Cortex of kidney (tissue), 1 donor: ENCODE measurements at places on chromosomes 5 and 9.

DNA sequence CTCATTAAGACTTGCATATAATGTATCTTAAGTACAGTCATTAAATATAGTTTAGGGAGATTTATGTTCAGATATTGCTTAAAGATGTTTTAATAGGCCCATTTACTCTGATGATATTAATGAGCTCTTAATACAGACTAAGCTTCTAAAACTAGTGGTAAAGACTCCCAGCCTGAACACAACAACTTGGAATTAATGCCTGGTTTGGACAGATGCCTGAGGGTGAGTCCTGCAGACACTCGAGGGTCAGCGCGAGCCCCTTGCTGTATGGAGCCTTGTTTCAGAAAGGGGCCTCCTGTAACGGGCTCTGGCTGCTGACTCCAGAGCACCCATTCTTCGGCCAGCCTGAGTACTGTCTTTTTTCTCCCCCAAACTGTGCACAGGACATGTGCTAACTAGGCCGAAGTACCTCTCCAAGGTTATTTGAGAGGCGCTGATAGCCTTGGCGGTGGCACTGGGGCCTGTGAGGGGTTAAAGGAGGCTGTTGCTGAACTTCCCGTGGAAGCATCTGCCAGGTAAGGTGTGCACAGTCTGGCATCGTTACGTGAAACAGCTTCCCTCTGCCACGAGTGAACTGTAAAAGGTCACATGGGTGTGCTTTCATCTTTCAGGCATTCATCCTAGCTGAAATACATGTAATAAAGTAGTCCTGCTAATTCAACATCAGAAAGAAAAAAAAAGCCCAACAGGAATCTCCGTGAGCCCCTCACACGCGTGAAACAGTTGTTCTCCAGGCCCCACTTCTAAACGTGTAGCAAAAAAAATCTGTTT lies 113.4 kb downstream of the MVB12B start:
- no peak for DNase-seq

DNA sequence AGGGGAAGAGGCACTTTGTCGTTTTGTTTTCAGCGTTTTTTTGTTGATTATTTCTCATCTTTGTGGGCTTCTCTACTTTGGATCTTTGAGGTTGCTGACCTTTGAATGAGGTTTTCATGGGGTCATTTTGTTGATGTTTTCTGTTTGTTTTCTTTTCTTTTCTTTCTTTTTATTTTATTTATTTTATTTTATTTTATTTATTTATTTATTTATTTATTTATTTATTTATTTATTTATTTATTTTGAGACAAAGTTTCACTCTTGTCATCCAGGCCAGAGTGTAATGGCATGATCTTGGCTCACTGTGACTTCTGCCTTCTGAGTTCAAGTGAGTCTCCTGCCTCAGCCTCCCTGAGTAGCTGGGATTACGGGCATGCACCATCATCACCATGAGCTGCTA lies 946.7 kb downstream of the TLE4 start:
- DNase-seq: no peak

DNA sequence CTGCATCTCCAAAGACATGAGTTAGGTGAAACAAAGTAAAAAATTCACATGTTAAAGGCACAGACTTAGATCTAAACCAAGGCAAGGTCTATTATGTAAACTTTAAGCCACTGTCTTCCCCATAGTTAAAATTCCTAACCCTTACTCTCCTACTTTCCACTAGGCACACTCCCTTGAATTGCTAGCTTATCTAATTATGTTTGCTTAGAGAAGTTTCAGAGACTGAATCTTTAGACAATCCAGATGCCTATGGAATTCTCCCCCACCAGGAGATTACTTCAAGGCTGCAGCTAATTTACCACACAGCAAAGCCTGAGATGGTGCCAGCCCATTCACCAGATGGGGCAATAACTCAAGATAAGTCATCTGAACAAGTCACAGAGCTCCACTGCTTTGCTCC lies 803.1 kb upstream of the COX7C start:
- no peak for DNase-seq

DNA sequence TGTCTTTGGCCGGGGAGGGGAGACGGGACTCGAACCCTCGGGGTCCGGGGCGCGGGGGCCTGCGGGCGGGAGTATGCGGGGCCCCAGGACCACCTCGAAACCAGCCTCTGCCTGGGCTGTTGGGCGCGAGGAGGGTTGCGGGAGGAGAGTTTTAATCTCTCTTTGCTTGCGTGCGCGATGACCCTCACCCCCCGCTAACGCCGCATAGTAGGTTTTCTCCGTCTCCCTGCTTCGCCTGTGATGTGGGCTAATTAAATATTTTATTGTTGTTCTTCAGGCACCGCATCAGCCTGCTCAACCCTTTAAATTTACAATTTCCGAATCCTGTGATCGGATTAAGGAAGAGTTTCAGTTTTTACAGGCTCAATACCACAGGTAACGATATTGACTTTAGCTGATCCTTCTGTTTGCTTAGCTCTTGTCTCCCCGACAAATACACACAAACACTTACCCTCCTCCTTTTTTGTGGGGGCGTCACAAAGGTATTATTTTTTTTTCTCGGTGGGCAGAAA lies 1.7 kb downstream of the TLE4 start:
- DNase-seq: no peak

- DNase-seq: no peak
Observed at GRCh38 chr5:123350742-123351141, 72.5 kb downstream of the CEP120 start.
